ENCODE measurements at places on chromosomes 6 and 20.

GRCh38 chr6:44446626-44447300, 59.3 kb downstream of the CDC5L start:
- no peak for DNase-seq

GRCh38 chr20:36314734-36315544, 8.8 kb downstream of the DLGAP4 start:
- DNase-seq = no peak

DNA sequence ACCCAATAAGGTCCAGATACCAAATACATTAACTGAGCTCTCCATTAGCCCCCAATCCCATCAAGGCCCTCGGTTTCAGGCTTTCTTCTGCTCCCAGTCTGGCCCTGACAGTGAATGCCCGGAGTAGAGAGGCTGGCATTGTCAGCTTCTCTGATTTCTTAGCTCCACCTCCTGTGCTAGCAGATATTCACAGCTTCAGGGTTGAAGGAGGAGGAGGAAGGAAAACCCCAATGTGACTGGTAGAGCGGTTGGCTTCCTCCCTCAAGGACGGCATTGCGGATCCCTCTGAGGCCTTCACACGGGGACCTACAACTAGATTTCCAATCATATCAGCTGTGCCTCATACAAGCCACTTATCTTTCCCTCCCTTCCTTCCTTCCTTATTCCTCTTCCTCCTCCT, 164.1 kb upstream of the SYNDIG1 start:
- DNase-seq = no peak

DNA sequence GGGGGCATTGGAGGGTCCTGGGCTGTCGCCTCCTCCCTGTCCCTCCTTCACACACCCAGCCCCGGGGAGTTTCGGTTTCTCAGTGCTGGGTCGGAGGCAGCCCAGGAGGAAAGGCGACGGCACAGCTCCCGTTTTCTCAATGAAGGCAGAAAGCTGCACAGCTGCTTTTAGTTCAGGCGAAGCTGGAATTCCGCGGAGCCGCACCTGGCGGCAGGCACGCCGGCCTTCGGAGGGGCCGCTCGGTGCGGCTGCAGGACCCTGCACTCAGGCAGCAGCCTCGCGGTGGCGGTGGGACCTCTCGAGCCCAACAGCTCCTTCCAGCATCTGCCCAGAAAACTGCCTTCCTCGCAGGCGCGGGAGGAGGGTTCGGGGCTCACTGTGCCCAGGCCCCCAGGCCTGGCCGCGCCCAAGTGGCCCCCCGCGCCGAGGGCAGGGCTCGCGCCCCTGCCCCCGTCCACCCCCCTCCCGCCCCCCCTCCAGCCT, 4.6 kb downstream of the FOXQ1 start:
- no peak for DNase-seq

GRCh38 chr6:164927288-164928056, 381.9 kb downstream of the C6orf118 start:
- peak; percentile 11 for DNase-seq

DNA sequence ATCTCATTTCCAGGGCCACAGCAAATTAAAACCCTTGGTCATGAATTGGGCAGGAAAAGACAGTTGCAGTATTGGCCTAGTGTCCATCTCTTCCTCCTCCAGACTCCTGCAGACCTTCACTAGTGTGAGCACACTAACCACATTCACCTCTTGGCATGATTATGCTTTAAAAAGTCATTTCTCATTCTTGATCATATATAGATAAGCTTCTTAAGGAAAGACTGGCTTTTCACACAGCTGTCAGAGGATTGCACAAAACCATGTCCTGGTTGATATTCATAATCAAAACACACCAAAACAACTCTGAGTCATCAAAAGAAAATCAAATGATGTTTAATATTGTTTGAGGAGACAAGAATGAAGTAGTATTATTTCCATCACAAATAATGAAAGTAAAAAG, 52.1 kb downstream of the TMEM200A start:
- no peak for DNase-seq

GRCh38 chr6:157716251-157716995, 106.6 kb upstream of the SNX9 start:
- no peak for DNase-seq

DNA sequence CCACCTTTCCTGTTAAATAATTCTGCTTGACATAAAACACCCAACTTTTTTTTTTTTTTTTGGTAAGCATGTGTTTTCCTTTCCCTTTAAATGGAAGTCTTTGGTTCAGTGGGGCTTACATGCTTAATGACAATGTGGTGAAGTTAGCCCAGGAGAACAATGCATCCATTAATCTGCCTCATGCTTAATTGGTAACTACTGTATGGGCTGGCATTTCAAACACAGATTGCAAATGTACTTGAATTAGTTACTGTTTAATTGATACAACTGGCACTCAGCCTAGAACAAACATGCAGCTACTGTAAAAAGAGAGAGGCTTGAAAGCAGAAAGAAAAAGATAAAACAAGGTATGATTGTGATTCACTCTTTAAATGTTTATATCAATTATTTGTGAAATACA, 483.6 kb upstream of the NOX3 start:
- DNase-seq = no peak

DNA sequence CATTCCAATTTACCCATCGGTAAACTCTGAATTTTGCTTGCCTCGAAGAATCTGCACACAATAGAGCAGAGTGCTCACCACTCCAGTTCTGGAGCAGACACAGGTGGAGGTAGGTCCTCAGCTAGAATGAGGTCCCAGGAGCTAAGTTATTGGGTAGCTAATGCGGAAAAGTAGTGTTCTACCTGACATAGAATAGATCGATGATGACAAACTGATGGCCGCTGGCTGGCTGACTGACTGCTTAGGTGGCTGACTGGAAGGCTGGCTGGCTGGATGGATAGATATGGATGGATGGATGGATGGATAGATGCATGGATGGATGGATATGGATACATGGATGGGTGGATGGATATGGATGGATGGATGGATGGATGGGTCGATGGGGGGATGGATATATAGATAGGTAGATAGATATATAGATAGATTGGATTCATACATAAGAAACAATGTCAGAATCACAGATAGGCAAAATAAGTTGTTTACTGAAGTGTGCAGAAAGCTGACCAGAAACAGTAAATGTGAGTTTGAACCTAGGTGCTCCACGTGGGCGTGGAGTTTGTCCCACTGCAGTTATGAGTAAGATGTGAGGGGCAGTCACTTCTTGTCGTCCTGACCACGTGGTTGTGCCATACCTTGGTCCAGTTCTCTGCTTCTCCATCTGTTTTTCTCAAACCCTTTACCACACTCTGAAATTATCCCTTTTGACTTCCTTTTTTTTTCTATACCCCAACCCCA, 62.1 kb downstream of the TBXT start:
- DNase-seq = no peak

DNA sequence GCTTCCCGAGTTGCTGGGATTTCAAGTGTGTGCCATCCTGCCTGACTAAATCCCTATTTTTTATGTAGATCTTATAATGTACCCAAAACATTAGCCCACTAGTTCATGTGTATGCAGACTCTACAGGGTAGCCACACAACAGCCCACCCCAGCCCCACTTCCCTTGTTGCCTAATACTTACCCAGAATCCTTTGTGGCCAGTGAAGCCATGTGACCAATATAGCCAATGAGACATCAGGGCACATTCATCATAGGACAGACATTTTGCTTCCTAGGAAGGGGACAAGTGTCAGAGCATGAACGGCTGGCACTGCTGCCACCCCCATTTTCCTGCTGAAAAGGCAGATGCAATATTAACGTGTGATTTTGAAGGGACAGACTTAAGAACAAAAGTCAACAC, 36.0 kb upstream of the TCP11 start:
- no peak for DNase-seq

DNA sequence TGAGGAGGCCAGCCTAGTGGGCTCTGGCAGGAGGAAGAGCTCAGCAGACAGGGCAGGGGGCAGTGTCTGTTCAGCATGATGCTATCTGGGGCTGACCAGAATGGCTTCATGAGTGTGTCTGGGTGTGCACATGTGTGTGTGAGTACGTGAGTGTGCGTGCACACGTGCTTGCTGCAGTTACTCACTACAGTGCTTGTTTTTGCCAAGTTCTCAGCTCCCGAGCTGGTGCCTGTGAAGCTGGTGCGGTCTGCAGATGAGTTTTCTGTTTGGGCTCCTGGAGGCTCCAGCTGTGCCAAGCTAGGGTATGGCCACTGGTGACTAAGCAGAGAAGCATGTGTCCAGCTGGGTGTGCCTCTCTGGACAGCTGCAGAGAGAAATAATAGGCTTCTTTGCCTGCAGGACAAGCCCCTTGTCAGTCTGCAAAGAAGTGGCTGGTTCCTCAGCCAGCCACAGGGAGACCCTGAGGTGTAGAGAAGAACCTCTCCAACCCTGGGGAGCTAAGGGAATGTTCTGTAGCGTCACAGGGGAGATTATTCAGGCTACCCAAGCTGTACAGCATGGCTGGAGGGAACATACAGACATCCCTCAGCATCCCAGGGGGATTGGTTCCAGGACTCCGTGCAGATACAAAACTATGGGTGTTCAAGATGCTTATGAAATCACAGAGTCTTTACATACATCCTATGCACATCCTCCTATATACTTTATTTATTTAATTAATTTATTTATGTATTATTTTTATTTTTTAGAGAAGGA, 40.2 kb upstream of the FAM50B start:
- no peak for DNase-seq

DNA sequence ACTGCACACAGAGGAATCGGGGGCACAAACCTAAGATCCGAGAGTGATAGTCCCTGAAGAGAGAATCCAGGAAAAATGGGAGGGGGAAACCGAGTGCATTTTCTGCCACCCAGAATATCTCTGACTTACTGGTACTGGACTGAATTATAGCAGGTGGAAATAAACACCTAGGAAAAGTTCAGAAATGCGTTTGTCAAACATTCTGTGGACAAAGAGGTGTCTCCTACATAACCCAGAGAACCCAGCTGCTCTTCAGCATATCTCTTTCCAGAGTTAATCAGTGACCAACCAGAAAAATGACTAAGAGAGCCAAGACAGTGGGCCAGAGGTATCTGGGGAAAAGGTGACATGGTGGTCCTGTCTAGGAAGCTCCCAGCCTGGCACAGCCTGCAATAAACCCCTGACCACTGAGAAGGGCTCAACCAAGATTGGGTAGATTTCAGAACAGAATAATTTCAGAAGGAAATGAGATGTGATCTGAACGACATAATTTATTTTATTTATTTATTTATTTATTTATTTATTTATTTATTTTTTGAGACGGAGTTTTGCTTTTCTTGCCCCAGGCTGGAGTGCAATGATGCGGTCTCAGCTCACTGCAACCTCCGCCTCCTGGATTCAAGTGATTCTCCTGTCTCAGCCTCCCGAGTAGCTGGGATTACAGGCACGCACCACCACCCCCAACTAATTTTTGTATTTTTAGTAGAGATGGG, 6.0 kb upstream of the VNN1 start:
- DNase-seq = no peak

DNA sequence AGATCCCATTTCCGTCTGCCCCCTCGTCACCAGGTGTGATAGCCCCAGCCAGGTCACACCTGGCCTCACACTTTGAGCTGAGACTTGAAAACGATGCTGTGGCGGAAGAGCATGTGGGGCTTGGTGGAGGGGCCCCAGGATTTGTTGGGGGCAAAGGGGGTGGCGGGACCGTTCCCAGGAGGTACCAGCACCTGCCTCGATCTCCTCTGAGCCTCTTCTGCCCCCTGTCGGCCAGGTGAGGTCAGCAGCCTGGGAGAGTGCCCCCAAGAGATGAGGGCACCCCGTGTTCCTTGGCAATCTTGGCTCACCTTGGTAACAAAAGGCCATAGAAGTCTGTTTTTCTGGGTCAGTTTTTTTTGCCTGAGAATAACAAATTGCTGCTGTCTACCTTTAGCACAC, 25.4 kb downstream of the SPATA2 start:
- no peak for DNase-seq

- DNase-seq = no peak
These were observed 154.2 kb upstream of the MAFB start for GRCh38 chr20:40843251-40843650.

DNA sequence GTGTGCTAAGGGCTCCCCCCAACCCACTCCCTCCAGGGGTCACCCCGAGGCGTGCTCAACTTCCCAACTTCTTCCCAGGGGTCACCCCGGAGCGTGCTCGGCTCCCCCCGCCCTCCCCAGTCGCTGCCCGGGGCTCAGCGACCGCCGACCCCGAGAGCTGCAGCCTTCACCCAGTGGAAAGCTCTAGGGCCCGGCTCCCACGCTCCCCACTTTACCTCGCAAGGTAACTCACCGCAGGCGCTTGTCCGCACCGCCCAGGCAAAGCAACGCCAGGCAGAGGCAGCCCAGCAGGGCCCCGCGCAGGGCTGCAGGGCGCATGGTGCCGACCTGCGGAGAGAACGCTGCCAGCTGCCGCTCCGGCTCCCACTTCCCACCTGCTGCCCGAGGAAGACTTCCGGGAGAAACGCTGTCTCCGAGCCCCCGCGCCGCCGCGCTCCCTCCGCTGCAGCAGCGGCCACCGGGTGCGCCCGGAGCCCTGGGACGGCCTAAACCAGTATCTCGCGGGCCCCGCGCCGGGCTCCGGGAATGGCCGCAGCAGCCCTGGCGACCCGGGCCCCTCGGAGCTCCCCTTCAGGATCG, 396 bp downstream of the RNASET2 start:
- DNase-seq = no peak

DNA sequence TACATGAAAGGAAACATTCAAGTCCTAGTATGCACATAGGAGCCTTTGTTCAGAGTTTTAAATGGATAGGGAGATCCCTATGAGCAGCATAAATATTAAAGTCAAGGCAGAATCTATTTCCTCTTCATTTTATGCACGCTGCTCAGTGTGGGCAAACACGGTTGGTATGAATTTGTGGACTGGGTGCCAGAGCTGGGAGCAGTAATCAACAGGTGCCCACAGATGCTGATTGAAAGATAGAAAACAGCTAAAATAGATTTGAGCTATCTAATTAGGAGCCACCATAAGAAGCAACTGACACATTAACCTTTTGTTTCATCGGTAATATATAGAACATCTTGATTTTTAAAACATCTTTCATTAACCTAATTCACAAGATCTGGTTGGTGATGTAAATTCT, 175.5 kb downstream of the EYS start:
- no peak for DNase-seq

DNA sequence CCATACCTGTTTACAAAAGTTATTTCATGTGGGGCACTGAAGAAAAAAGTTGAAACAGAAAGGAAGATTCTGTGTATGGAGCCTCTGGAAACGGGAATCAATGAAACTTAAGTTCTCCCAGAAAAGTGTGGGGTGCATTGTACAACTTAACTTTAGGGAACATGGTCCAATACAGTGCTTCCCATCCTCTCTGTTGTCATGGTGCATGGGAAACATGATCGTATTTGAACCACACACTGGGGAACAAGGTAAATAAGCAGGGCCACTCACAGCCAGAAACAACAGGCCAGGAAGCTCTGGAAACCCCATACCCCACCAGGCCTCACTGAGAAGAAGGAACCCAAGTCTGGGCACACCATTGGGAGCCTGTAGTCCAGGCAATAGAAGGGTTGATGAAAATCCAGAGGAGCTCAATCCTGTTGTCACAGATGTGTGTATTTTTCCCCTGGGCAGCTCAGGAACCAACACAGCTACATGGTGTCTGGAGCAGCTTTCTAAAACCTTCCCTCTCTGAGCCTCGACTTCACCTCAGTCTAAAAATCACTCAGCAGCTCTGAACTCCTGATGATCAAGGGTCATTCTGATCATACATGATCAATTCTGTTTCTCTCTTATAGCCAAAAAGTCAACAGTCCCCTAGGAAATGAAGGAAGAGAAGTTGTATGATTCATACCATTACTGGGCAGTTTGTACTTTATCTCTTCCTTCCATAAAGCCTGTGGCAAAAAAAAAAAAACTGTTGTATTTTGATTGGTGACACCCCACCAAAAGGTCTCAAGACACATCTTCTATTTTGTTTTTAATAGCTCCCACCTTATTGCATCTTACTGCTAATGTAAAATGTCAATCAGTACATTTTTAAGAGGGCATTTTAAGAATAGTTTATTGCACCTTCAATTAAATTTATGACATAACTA, 198.5 kb upstream of the TAB2 start:
- no peak for DNase-seq

Data from stimulated activated CD8-positive, alpha-beta memory T cell treated with anti-CD3 and anti-CD28 coated beads, Interleukin-4, amount 100 ng/mL, for 1 hour (primary cell).